ENCODE measurements at places on chromosomes 3 and 15. TPM values are rescaled to one million over a fixed set of nuclear protein-coding genes. Genes with fewer than 3 reads are reported as not detected.

Gene EPHA6
- 1.8 TPM for polyA plus RNA-seq

Gene TKT
- polyA plus RNA-seq: 116 TPM

Gene RASA2
- 20.9 TPM for polyA plus RNA-seq

Gene CSTA
- 0.72 TPM for polyA plus RNA-seq

Gene ITIH1
- polyA plus RNA-seq: not detected

Gene SLCO2A1
- polyA plus RNA-seq: 19.3 TPM

Gene FES
- polyA plus RNA-seq: 21.6 TPM

Gene ZCWPW2
- 2.6 TPM for polyA plus RNA-seq

Gene ZIC1
- not detected for polyA plus RNA-seq

Gene NANOGP8
- polyA plus RNA-seq: 0.21 TPM

Gene INO80
- polyA plus RNA-seq: 21.4 TPM

Gene SRGAP3
- 19.3 TPM for polyA plus RNA-seq

Gene CFAP91
- polyA plus RNA-seq: 33.5 TPM

Gene C3orf85
- 11.2 TPM for polyA plus RNA-seq

Gene KNG1
- 169 TPM for polyA plus RNA-seq

Gene CHRM5
- 0.09 TPM for polyA plus RNA-seq

DNA sequence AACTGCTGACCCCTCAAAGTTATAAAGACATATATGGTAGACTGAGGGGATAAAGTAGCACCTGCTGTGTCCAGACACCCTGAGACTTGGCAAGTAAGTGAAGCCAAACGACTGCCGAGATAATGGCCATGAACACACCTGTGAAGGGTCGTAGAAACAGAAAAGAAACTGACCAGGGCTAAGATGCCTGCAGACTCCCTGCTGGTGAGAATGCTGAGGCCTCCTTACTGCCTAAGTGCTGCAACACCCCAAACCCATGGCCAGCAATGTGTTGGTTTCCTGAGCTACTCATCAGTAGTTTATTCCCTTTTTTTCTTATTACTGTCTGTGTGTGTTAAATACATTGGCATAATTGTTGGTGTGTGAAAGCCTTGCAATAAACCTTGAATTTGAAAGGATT, 233.8 kb downstream of the ZNF385D start:
- no peak for DNase-seq

DNA sequence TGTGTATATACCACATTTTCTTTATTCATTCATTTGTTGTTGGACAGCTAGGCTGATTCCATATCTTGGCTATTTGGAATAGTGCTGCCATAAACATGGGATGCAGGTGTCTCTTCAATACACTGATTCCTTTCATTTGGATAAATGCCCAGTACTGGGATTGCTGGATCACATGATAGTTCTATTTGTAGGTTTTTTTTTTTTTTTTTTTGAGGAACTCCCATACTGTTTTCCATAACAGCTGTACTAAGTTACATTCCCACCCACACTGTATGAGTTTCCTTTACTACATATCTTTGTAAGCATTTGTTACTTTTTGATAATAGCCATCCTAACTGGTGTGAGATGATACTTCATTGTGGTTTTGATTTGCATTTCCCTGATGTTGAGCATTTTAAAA, 437.7 kb downstream of the DIPK2A start:
- DNase-seq: no peak

- no peak for DNase-seq
Measured at GRCh38 chr3:32959371-32959770, 7.9 kb downstream of the CCR4 start.

DNA sequence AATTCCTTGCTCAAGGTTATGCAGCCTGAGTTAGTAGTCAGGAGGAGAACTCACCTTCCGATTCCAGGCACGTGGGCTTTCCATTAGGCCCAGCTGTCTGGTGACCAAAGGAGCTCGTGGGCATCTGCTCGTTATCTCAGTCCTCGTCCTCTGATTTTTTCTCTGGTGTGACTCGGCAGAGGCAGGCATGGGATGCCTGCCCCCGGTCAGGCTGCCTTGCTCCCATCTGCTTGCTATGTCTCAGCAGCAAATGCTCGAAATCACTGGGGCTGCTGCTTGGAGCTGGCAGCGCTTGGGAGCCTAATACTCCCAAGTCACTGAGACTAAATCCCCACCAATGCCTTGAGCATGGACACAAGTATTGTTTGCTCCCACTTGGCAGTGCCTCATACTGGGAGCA, 84.5 kb upstream of the NMNAT3 start:
- no peak for DNase-seq

- DNase-seq: no peak
Measured at GRCh38 chr15:85547386-85547785, 167.0 kb downstream of the AKAP13 start.

- no peak for DNase-seq
Measured at GRCh38 chr3:77236118-77236517, 196.2 kb downstream of the ROBO2 start.

GRCh38 chr3:182092662-182093262, 381.0 kb downstream of the SOX2 start:
- no peak for DNase-seq

- DNase-seq: no peak
Measured at GRCh38 chr15:47588958-47589357, 128.3 kb upstream of the SEMA6D start.

DNA sequence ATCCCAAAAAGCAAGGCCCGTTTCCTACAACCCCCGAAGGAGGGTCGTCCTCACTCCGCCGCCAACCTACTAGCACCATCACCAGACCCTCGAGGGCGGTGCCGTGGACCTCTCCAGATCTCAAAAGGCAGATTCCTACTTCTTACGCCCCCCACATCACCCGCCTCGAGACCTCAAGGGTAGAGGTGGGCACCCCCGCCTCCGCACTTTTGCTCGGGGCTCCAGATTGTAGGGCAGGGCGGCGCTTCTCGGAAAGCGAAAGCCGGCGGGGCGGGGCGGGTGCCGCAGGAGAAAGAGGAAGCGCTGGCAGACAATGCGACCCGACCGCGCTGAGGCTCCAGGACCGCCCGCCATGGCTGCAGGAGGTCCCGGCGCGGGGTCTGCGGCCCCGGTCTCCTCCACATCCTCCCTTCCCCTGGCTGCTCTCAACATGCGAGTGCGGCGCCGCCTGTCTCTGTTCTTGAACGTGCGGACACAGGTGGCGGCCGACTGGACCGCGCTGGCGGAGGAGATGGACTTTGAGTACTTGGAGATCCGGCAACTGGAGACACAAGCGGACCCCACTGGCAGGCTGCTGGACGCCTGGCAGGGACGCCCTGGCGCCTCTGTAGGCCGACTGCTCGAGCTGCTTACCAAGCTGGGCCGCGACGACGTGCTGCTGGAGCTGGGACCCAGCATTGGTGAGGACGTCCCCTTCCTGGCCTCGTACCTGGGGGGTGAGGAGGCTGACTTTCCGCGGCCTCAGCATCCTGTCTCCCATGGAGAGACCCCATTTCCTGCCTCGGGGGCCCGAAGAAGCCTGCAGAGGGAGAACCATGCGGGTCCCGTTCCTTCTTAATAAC, at the start of gene MYD88:
TSS of gene MYD88 (plus strand) at position 313 of the 842 bp plus-strand sequence. CDS start at position 353, 40 bp downstream.
- DNase-seq: no peak

DNA sequence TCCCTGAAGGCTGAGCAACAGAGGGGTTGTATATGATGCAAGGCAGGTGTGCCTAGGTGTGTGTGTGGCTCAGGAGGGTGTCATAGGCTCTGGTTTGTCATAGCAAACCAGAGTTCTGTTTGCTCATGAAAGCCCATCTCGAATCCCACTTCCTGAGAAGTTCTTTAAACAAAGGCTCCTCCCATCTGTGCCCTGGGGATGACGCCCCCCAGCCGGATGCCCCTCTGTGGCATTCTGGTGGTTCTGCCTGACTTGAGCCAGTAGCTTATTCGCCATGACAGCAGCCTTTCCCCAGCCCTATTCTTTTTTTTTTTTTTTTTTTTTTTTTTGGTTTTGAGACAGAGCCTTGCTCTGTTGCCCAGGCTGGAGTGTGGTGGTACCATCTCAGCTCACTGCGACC, 45.4 kb downstream of the PDIA5 start:
- DNase-seq: no peak

GRCh38 chr3:190301591-190301990, 20.7 kb downstream of the CLDN1 start:
- DNase-seq: no peak

DNA sequence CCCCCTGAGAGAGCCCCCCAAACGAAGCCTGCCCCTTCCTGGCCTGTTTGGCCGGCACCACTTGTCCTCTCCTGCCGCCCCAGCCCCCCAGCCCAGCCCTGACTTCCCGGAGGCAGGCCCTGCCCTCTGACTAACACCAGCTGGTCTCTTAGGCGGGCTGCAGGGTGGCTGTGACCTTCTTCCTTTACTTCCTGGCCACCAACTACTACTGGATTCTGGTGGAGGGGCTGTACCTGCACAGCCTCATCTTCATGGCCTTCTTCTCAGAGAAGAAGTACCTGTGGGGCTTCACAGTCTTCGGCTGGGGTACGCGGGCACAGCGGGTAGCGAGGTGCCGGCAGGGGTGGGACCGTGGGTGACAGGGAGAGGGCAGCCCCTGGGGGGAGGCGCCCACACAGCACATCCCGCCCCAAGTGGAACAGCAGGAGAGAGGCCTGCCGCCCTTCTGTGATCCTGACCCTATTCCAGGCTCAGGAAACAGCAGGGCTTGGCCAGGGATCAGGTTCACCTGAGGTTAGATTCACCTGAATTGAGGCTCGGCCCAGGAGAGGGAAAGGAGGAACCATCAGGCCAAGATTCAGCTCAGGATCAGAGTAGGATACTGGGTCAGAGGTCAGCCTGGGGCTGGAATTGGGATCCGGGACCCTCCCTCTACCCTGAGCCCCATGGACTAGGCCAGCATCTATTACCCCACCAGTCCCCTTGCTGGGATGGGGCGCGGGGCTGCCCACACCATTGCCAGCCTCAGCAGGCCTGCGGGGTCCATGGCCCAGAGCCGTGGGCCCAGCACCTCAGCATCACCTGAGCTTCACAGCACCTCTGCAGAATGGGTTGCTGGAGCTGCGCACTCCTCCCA, 21.9 kb downstream of the PTH1R start:
- no peak for DNase-seq

- DNase-seq: no peak
Measured at GRCh38 chr3:126347543-126348161, 9.6 kb downstream of the KLF15 start.

DNA sequence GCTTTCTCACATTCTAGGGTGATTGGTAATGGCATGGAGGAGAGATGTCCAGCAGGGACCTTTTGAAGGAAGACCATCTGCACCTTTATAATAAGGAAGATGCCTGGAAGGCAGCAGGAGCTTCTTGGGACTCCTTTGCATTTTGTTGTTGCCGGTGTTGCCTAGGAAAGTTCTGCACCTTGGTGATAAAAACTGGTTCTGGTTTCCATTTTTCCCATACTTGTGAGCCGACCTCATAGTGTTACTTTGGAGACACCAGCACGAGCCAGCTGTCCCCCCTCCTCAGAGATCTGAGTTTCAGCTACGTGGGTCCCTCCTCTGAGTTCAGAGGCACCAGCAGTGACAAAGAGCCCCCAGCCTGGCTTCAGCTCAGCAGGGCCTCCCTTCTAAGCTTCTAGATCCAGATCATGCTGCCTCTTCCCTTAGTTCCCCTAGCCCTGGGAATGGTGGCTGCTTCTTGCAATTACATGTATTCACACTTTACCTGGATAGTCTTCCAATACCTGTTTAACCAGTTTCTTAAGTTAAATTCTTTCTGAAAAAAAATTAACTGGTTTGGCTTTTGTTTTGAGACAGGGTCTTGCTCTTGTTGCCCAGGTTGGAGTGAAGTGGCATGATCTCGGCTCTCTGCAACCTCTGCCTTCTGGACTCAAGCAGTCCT, 18.0 kb upstream of the FSTL1 start:
- DNase-seq: no peak

DNA sequence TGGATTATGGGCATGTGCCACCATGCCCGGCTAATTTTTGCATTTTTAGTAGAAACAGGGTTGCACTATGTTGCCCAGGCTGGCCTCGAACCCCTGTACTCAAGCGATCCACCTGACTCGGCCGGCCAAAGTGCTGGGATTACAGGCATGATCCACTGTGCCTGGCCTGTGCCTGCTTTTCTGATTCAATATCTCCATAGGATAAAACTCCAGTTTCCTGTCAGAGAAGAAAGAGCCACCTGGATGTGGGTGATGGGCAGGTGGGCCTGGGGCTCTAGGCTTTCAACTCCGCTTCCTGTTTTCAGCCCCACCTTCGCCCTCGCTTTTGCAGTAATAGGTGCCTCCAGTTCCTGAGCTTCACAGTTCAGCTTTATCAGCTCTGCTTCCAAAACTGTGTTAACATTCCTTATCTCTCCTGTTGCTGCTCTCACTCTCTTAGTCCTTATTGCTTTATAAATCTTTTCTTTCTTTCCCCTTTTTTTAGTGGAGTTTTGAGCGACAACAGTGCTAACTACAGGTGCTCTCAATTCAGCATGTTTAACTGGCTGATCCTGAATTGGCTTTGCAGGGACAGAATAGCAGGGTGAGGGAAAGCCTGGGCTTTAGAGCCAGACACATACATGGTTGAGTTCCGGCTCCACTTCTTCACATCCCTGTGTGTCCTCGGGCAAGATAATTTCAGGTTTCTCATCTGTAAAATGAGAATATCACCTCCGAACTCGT, 21.1 kb upstream of the PDE8A start:
- no peak for DNase-seq

- DNase-seq: no peak
Measured at GRCh38 chr15:68428431-68428940, 3.5 kb downstream of the ITGA11 start.

DNA sequence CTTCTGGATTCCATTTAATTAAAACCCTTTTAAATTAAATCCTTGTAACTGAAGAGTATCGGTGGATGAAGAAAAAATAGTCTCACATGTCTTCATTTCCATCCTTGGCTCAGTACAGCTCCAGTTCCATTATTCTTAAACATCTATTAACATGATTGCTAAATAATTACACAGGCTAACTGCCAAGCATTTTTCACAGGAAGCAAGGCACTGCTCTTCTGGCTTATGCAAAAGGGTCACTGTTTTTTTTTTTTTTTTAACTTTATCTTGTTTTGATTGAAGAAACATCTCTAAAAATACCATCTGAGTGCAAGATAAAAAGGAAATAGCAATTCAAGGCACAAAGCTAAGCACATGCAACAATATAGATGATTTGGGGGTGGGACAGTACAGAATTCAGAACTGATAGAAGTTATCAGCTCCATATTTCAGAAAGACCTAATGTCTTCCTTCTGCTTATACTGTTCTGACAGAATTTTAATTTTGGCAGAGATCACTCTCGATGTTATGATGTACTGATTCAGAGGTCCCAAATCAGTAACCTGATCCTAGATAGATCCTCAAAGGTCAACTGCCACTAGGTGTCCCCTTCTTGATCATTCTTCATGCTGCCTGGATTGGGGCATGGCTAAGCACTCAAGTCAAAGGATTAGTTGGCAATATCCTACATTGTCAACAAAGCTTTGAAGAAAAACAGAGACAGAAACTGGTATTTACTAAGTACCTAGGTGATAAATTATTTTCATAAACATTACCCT, 57.8 kb upstream of the ACTC1 start:
- DNase-seq: no peak

GRCh38 chr3:58022490-58022889, 14.3 kb downstream of the FLNB start:
- DNase-seq: no peak

- DNase-seq: no peak
Measured at GRCh38 chr3:52930748-52931147, 33.4 kb upstream of the STIMATE start.

DNA sequence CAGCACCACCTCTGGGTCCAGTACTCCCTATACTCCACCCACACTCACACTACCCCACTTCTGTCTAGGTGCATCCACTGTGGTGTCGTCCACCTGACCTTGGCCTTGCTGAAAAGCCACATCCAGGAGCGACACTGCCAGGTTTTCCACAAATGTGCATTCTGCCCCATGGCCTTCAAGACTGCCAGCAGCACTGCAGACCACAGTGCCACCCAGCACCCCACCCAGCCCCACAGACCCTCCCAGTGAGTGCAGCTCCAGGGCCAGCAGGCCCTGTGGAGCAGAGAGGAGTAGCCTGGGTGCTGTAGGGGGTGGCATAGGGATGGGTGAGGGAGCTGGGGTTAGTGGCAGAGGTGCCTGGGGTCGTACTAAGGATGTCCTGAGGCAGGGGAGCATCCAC, 19.4 kb upstream of the ALPK3 start:
- no peak for DNase-seq

All from left renal pelvis (tissue), 4 donors.